ENCODE measurements at places on chromosomes 11 and 22.
A peak's percentile ranks its signal among the peaks of the same experiment; 100 is the strongest.

DNA sequence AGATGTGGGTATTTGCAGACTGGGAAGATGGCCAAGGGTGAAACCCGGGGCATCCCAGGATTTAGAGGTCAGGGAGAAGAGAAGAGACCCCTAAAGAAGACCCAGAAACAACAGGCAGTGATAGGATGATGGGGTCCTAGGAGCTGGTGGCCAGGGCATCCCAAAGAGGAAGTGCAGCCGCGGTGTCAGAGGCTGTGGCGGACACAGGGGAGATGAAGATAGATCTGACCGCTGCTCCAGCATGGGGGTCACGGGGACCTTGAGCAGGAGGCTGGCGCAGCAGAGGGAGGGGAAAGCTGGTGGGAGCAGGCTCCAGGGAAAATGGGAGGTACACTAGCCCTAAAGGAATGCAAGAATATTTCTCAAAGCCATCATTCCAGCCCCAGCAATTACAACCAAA, 47.3 kb downstream of the CTTN start:
- no peak for DNase-seq

DNA sequence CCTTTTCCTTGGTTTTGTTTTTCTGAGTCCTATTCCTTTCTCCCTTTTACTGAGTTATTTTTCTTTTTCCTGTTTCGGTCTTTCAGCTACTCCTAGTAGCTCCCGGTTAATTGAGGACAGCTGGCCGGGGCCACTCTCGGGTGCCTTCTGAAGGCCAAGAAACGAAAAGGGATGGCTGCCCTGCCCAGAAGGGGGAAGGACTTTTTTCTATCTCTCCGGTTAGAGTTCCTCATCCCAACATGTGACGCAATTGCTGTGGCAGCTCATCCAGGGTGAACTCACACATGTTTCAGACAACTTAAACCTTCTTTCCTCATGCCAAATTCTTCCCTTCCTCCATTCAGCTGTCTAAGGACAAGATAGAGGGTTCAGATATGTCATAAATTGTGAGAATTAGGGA, 83.6 kb downstream of the PIWIL4 start:
- no peak for DNase-seq

- no peak for DNase-seq
Observed at GRCh38 chr11:101453682-101454081, 130.1 kb downstream of the TRPC6 start.

DNA sequence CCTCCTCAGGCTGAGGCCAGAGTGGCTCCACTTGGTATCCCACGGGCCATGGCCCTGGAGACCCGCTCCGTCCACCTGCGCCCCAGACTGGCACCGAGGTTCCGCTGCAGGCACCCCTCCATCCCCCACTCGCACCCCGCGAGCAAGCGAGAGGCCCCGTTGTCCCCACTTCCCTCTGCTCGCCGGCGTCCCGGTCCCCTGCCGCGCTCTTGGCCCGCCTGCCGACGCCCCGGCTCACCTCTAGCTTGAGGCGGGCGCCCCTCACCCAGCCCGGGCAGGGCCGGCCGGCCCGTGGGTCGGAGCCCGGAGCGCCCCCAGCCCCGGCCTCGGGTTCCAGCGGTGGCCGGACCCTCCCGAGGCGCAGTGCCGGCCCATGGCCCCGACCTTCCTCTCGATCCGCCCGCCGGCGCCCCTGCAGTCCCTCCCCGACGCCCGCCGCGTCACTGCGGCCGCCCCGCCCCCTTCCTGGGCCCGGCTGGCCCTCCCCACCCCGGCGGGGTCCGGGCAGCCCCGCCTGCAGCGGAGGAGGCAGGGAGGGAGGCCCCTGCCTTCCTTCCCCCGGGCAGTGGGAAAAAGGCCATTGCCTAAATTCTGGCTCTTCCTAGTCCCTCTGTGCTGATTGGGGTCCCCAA, at the start of gene PITPNM1:
Gene PITPNM1, minus strand, starts transcription at position 414 of the 632 bp plus-strand sequence. CDS start 1,183 bp downstream, outside the sequence.
- DNase-seq, result peak; percentile 66

DNA sequence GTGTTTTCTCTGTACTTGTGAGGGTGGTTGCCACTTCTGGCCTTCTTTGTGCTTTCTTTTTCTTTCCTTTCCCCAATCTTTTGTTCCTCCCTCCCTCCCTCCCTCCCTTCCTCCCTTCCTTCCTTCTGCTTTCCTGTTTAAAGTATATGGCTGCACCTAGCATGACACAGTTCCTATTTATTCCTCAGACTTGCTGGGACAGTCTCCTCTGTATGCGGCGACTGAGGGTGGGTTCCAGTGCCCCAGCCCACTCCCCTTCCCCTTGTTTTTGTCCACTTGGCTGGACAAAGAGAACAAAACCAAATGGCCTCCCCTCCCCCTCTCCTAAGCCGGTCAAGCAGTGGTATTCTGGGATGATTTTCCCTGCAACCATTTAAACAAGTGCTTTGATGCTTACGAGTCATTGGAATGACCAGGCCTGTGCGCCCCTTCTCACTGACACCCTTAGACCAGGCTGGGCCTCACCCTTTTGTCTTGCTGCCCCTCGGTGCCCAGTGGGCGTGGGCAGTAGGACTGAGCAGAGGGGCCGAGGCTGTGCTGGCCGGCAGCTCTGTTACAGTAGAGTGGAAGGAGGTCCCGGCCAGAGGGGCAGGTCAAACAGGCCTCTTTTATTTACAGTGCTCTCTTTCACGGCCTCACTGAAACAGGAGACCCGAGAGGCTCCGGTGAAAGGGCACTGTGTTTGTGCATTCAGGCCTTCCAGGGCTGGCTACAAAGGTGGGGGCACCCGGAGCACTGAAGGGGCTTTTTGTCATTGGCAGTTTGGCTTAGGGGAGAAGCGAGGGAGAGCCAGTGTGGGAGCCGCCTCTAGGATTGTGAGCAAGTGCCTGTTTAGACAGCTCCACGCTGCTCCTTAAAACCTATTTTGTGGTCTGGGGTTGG, 32.2 kb downstream of the ZBTB16 start:
- DNase-seq, result peak; percentile 86

All from neuronal stem cell (in vitro differentiated cells).